ENCODE measurements at places on chromosomes 7 and 10.

GRCh38 chr7:158390460-158390859 is 197.2 kb downstream of the PTPRN2 start:
- DNase-seq = no peak

- no peak for DNase-seq
These were observed 149.5 kb downstream of the FAM107B start for GRCh38 chr10:14625192-14625631.

- DNase-seq = no peak
These were observed 16.7 kb upstream of the SPOCK2 start for GRCh38 chr10:72105098-72105475.

DNA sequence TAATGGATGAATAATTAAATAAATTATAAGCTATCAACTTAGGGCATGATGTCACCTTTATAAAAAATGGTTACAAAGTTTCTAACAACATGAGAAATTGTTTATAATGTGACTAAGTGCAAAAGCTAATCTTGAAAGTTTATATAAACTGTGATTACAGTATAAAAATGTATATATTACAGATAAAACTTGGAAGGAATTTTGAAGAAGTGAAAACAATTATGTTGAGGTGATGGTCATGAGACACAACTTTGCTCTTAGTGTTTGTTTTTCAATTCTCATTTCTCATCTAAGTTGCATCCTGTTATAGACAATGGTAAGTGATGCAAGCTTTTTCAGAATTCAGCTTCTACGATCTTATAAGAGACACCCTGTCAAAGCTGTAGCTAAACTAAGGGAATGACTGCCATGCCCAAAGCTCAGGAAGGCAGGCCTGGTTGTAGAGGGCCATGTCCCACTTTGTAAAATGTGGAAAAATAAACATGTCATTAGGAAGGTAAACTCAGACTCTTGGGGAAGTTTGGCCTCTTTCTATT is 23.9 kb downstream of the MACC1 start:
- no peak for DNase-seq

DNA sequence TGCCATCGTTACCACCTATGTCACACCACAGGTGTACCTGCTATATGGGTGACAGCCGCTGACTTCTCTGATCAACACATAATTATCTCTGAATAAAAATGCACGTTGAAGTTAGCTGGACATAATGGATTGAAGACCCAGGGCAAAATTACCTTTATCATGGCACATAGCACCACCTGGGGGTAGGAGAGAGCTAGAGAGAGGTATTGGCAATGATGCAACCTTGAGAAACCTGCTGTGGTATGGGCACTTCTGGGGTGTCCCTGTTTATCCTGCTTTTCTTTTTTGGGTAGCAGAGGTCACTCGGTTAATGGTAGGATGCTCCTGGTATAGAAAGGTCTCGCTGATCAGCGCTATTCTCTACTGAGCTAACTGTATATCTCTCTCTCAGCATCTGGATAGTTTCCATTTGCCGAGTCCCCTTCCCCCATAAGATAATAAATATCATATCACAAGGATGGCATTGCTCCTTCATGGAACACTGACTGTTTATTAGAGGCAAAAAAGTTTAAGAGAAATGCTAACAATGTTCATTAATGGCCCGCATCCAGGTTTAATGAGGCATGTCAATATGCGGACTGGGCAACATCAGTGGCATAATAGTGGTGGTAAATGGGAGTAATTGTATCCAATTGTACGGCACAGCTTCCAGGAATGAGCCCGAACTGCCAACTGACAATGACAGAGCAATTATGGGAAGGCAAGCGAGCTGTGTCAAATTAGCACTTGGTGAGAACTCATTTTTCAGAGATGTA is 323.1 kb downstream of the TFEC start:
- no peak for DNase-seq

Data from stimulated activated CD8-positive, alpha-beta memory T cell treated with anti-CD3 and anti-CD28 coated beads, Interleukin-7, amount 100 ng/mL, for 24 hours (primary cell).